Colonic mucosa (tissue), 4 donors: ENCODE measurements at places on chromosomes 13 and 19. TPM values are rescaled to one million over a fixed set of nuclear protein-coding genes. Genes with fewer than 3 reads are reported as not detected.

ZNF428 gene
- 21.5 TPM for total RNA-seq

PRRG2 gene
- total RNA-seq: 20.2 TPM

DNA sequence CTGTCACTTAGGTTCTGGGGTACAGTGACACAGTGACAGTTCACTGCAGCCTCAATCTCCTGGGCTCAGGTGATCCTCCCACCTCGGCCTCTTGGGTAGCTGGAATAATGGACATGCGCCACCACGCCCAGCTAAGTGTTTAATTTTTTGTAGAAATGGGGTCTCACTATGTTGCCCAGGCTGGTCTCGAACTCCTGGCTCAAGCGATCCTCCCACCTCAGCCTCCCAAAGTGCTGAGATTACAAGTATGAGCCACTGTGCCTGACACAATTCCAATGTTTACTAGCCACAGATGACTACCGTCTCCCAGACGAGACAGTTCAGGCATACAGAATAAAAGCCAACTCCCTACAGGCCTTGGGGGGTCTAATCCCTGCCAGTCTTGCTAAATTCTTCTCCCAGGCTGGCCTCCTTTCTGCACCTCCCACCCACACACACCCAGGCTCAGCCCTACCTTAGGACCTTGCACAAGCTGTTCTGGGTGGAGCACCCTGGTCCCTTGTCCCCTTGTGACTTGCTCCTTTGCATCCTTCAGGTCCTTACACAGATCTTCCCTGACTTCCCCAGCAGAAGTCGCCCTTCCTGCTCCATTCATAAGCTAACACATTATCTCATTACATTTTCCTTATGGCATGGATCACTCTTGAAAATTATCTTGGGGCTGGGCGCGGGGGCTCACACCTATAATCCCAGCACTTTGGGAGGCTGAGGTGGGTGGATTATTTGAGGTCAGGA, 106.4 kb downstream of the INSR start:
- DNase-seq: no peak

HSPB6 gene
- total RNA-seq: 6.3 TPM

DNA sequence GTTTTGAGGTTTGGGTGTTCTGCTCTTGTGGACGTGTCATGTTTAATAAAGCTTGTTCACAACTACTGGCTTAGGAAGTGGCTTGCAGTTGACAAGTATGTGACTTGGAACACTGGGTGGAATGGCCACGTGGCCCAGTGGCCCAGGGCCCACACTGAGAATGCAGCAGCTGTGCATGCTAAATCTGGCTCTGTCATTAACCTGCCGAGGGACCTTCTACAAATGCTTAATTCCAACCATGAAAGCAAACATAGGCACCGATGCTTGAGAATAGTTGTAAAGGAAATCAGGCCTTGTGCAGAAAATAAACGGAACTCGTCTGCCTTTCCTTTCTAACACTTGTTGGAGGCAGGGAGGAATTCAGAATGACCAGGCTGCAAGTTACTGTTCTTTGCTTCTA, 11.6 kb upstream of the CLDN10 start:
- no peak for DNase-seq

- DNase-seq: no peak
Observed at GRCh38 chr19:9860407-9860806, 25.3 kb downstream of the PIN1 start.

KLC3 gene
- total RNA-seq: not detected
